Ammon's horn (tissue), 1 donor: ENCODE measurements at places on chromosomes 7 and 10.
A peak's percentile ranks its signal among the peaks of the same experiment; 100 is the strongest.

- no peak for DNase-seq
These were observed 467.9 kb upstream of the PODXL start for GRCh38 chr7:132024290-132024689.

GRCh38 chr7:21704359-21704758 lies 161.5 kb downstream of the DNAH11 start:
- no peak for DNase-seq

GRCh38 chr7:105578496-105578895 lies 2.8 kb downstream of the EFCAB10 start:
- DNase-seq = no peak

DNA sequence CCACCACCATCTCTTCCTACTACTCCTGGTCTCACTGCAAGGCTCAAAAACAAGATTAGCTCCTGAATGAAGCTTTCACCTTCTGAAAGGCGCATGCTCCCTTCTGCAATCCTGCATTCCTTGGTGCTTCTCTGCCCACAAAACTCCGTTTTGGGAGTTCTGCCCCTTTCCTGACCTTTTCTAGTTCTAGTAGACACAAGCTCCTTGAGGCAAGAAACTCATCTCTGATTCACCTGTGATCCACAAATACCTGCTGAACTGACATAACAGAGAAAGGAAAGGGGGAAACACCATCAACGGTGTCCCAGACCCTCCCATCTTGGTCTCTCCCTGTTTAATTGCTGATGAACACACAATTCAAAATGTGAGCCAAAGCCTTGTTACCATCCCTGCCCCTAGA lies 64.0 kb upstream of the EGR2 start:
- DNase-seq = no peak

DNA sequence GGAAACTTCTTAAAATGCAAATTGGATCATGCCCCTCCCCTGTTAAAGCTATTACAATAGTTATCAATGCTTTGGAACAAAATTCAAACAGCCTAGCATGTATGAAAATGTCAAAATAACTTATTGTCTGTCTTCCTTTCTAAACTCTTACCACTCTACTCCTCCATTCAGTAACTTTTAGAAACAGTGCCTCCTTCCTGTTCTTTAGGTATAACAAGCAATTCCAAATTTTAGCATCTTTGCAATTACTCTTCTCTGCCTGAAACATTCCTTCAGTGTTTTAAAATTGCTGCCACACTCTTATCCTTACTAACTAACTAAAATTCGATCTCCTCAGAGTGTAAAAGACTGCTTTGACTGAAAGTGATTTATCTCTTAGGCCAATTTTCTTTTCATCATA lies 660.4 kb upstream of the LRRTM3 start:
- no peak for DNase-seq

DNA sequence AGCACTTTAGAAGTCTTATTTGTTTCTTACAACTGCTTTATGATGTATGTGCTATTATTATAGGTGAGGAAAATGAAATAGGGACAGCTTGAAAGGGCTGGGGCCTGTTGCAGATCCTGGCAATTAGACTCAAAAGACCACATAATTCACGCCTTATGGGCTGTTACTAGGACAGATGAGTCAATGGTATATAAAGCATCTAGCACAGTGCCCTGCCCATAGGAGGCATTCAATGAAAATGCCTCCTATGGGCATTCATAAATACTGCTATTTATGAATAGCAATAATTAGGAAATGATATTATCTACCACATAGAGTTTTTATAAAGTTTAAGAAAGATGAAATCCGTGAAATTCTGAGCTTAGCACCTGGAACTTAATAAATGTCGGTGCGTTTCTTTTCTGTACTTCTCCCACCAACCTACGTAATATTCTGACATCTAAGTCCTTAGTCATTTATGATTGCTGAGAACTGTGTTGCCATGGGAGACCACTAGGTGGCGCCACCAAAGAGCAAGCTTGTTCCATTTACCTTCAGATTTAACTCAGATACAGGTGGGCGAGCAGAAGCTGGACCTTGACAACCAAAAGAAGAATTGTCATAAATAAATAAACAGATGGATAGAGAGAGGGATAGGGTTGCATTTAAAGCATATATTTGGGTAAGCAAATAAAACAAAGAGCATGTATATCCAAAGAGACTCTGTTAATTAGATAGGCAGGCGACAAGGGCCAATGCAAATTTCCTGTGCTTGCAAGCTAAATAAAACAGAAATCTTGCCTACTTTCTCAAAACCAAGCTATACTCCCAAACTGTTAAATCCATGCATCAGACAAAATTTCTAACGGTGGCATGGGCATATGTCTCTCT lies 699.9 kb downstream of the INHBA start:
- peak; percentile 31 for DNase-seq

DNA sequence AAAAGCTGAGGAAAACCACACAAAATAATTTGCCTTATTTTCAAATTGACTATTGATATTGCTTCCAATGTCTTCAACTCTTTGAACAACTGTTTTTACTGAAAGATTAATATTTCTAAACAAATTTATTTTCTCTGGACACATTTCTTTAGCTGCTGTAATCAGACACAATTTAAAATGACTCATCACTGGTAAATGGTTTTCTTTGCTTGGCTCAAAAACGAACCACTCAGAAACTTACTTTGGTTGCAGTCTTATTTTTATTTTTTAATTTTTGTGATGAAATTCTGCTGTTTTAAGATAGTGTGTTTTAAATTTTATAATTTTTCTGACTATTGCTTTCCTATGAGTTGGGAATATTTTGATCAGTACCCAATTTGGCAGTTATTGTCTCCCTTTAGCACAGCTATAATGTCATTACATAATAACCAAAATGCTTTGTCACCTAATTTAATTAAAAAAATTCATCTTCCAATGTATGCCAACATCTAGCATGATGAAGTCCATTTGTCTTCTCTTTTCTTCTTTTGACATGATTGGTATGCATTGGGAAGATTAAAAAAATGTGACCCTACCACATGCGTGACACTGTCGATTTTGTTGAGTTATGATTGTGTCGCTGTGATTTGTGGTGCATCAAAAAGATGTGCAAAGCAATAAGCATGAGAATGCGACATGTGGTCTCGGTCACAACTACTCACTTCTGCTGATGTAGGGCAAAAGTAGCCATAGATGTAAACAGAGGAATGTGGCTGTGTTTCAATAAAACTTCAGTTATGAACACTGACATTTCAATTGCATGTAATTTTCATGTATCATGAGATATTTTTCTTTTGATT lies 222.3 kb downstream of the SUGCT start:
- no peak for DNase-seq

GRCh38 chr7:38316733-38317360 lies 43.4 kb upstream of the TARP start:
- DNase-seq = no peak

- no peak for DNase-seq
These were observed 9.3 kb downstream of the CDC14C start for GRCh38 chr7:48933549-48934085.

- no peak for DNase-seq
These were observed 86.3 kb upstream of the NPS start for GRCh38 chr10:127462643-127463295.

GRCh38 chr10:76115471-76116155 lies 684.2 kb downstream of the LRMDA start:
- no peak for DNase-seq

- no peak for DNase-seq
These were observed 130.1 kb upstream of the MALRD1 start for GRCh38 chr10:18918532-18918931.

- no peak for DNase-seq
These were observed 1.0 kb downstream of the CYP51A1 start for GRCh38 chr7:92133133-92133736.

DNA sequence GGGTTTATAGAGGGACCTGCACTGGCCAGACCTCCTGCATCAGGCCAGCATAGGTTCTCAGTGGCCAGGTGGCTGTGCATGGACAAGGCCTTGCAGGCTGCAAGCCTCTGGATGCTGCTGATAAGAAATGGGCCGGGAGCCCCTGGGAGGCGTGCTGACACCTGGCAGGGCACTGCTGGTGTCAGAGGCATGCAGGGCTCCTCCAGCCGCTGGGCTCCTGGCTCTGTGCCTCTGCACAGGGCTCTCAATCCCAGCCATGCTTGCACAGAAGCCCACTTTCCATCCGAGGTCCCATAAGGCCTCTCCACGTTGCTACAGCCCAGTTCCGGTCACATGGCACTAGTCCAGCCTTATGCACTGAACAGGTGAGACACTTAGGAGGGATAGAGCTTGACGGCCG lies 27.3 kb downstream of the ANTXRL start:
- no peak for DNase-seq

DNA sequence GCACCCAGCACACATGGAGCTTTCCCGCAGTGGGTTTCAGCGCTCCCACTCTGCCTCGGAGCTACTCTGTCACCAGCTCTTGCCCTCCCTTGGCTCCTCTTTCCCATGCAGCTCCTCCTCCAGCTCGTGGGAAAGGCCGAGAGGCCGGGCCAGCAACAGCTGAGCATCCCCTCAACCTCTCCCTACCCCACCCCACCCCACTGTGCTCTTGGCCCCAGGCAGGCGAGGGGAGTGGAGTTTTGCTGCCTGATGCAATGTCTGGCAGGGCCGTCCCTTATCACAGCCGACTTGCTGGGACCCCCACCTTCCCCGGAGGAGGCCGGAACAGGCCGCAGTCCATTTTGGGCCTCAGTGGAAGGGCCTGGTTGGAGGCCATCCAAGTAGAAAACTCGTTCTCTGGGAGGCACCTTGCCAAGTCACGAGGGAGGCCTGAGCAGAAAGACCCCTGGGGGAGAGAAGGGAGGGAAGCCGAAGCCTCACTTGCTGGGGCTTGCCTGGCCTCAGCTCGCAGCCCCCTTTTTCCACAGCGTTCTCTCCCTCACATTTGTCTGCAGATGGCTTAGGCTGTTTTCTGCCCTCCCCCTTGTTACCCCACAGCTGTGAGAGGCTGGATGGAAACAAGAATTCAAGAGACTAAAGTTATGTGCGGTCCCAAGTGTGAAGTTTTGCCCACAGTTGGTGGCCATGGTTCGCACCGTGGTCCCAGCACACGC lies 35.3 kb downstream of the CHST3 start:
- DNase-seq = peak; percentile 86

GRCh38 chr10:110349831-110350230 lies 45.1 kb upstream of the SMNDC1 start:
- DNase-seq = no peak

DNA sequence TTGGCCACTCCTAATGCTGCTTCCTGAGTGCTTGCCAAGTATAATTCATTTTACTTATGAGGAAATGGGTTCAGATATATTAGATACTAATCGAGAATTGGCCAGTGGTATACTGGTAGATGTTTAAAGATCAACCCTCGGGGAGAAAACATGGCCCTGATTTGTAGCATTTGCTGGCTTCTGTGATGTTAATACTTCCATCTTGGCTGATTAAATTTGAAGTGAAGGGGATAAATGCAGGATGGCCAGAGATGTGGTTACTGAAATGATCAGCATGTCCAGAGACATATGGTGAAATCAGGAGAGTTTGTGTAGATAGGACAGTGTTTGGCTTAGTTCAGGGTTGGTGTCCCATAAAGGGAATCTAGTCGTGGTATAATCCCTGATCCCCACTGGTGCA lies 11.2 kb downstream of the UBE2D4 start:
- DNase-seq = no peak

- no peak for DNase-seq
These were observed 11.1 kb downstream of the INTS1 start for GRCh38 chr7:1493129-1493528.

DNA sequence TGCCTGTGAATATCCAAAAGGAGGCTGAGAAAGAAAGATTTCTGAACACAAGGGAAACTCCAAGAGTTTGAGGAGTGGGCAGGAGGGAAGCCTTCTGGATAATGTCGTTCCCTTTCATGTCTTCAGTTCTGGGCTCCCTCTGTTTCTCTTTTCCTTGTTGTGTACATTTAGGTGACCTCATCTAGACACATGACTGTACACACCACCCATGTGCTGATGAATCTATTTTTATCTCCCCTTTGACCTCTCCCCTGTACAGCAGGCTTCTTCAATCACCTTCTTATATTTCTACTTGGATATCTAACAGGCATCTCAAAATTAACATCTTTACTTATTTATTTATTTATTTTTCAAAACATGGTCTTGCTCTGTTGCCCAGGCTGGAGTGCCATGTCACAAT lies 363.1 kb downstream of the GATA3 start:
- DNase-seq = no peak

- no peak for DNase-seq
These were observed 78.0 kb upstream of the ANKRD1 start for GRCh38 chr10:90998733-90999511.

- no peak for DNase-seq
These were observed 35.9 kb upstream of the SKAP2 start for GRCh38 chr7:26900251-26900650.

GRCh38 chr7:47591655-47592572 lies 10.0 kb upstream of the TNS3 start:
- no peak for DNase-seq

DNA sequence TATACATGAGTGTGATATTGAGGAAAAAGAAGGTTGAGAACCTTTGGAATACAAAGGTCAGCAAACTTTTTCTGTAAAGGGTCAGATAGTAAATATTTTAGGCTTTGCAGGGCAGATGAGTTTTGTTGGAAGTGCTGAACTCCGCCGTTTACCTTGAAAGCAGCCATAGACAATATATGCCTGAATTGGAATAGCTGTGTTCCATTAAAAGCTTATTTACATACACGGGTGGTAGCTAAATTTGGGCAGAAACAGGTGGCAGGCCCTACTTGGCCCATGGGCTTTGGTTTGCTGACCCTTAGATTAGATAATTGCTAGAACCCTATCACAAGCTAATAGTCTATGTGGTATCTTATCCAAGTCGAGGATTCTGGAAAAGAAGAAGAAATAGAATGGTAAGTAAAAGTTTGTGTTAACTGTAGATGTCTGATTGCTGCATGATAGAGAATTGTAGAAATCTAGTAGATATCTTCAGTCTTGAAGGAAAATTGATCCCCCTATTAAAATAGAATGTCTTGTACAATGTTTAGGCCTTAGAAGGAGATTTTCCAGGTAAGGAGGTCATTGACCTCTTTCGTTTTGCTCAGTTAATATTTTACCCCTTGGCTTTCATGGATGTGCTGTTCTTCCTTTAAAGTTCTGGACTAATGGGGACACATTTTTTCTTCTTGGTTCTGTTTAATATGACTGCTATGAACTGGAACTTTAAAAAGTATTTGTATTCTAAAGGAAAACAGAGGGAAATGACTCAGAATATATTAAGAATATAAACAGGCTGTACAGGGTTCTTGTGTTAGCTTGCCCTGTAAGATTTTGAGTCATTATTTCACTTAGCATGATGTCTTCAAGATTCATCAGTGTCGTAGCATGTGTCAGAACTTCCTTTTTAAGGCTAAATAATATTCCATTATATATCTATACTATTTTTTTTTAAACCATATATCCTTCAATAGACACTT lies 8.0 kb downstream of the RBM33 start:
- DNase-seq = no peak
